IPS DF 19.7 (cell line): ENCODE measurements at places on chromosomes 16 and 17.
A peak's percentile ranks its signal among the peaks of the same experiment; 100 is the strongest.

DNA sequence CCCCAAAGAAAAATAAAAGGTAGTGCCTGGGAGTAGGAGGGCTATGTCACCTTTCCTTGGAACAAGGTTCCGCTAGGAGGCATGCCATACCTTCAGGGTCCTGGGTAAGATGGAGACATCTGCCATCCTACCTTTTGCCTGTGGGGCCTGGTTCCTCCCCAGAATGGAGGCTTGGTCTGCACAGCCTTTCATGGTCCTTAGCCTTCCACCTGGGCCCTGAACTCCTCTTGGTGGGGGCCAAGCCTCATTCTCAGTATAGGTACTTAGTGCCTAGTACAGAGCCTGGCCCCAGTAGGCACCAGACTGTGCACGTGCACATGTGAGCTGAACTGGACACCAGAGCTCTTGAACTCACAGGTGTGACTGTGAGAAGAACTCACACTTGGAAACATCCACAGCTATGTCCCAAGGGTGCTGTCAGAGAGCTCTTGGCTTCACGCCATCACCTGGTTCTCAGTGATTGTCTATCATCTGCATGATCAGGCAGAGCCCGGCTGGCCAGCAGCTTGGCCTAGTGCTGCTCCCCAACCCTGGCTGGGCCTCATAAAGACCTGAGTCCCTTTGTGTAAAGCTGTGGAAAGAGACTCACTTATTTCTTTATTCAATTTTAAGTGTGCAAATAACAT is 143.2 kb downstream of the SOCS1 start:
- DNase-seq: no peak

DNA sequence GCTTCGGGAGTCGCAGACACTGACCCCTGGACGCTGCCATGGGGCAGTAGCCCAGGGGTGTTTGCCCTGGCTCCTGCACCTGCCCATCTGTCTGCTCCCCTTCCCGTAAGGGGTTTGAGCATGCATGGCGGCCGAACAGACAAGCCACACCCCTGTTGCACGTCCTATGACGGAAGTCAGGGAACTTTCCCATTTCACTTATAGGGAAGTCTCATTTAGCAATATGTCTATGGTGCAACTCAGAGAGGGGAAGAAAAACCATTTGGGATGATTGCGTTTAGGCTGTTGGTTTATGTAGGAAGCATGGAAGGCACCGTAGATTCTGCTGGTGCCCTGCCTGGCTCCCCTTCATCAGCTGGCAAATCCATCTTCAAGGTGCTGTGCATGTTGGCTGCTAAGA is 112.5 kb downstream of the HAPSTR1 start:
- DNase-seq: no peak

DNA sequence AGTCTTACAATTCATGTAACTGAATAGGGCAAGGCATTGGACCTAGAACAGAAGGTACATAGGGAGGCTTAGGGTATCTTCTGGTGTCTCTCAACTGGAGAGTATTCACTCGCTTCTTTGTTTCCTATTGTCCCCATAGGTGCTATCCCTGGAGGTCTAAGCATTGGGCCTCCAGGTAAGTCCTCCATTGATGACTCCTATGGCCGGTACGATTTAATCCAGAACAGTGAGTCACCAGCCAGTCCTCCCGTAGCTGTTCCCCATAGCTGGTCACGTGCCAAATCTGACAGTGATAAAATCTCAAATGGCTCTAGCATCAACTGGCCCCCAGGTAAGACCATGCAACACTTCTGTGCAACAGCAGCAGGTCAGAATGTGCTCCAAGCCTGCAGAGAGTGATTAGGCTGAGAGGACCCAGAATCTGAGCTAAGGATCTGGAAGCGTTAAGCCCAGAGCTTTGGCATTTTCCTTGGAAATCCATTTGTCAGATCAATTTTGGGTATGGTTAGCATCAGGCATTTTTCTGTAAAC is 35.7 kb downstream of the TMC6 start:
- DNase-seq: no peak

DNA sequence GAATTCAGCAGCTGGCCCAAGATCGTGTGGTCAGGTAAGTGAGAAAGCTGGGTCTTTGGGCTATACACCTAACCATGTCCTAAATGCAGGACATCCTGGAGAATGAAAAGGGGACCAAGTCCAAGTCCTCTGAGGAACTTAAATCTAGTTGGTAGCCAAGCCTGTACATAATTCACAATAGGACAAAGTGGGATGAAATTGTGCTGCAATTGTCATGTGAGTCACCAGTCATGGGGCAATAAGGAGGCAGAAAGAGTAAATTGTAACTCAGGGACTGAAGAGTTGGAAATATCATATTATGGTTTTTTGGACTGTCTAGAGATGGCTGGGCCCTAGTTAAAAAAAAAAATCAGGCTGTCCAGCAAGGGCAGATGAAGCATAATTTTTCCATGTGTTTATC is 202.6 kb downstream of the CYLD start:
- DNase-seq: no peak

GRCh38 chr16:59385959-59386358 is 651.8 kb upstream of the GOT2 start:
- no peak for DNase-seq

- DNase-seq: no peak
Observed at GRCh38 chr17:19410875-19411620, at the start of gene RNF112. RNF112 (plus strand) TSS chr17:19411232; CDS start chr17:19411409, 177 bp downstream.

DNA sequence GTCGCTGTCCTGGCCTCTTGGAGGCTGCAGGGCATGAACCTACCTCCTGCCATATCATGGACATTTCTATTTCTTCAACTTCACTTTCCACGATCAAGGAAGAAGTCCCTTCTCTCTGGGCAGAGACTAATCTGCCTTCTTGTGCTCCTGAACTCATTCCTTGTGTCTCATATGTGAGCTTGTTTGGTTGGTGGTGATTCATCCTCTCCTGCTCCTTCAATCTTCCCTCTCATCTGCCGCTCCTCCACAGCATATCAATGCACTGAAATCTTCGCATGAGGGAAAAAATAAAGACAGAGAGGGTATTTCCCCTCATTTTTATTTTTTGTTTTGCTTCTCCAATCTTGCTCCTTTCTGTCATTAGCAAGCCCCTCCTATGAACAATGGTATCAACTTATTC is 571.7 kb upstream of the GOT2 start:
- no peak for DNase-seq

DNA sequence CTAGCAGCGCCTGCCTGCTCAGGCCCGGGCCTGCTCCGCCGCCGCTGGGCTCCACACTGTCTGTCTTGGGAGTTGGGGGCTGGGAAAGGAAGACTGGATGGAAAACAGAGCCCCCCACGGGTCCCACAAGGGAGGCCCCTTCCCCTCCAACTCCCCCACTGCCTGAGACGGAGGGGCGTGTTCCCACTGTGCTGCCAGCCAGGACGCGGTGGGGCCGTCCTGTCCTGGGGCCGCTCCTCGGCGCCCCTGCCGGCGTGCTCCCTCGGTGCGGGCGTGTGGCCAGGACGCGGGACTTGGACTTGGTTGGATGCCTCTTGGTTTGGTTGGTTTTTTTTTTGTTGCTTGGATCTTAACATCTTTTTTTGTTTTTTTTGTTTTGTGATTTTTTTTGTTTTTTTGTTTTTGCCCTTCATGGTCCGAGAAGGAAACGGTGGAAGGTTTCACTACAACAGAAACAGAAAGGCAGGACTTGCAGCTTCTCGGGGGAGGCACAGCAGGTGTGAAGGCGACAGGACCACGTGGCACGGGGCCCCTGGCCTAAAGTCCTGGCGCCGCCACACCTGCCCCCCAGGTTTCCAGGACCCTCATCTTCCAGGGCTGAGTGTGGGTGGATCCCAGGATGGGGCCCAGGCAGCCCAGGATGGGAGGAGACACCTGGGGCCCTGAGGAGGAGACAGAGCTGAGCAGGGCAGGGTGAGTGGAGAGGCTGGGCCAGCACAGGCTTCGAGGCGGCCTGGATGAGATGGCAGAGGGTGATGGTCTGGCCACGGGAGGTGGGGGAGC is 16.0 kb downstream of the ENGASE start:
- DNase-seq: no peak

GRCh38 chr17:14793237-14793636 is 471.9 kb downstream of the PMP22 start:
- no peak for DNase-seq

DNA sequence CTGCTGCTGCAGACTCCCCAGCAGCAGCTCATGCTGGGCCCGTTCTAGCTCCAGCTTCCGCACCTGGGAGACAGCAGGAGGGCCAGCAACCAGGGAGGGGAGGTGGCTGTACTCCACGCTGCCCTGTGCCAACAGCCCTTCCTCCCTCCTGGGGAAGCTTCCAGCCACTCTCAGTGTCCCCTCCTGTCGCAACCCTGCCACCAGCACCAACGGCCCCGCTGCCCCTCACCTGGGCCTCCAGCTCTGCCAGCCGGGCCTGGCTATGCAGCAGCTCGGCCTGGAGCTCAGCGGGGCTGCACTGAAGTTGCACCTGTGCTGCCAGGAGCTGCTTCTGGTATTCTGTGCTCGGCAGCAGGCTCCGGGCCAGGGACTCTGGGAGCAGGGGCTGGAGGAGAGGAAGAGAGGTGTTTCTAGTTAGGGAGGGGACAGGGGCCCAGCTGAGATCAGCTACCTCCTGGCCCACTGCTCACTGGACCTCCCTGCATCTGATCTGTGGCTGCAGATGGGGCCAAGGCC is 15.4 kb upstream of the MRPL38 start:
- DNase-seq: no peak

- DNase-seq: no peak
Observed at GRCh38 chr16:66115373-66115772, 251.1 kb upstream of the CDH5 start.

GRCh38 chr17:53807286-53807685 is 15.4 kb upstream of the KIF2B start:
- no peak for DNase-seq

GRCh38 chr16:10895053-10895946 is 18.3 kb downstream of the CIITA start:
- DNase-seq: peak; percentile 40

GRCh38 chr17:34169496-34169895 is 85.6 kb upstream of the CCL2 start:
- no peak for DNase-seq

DNA sequence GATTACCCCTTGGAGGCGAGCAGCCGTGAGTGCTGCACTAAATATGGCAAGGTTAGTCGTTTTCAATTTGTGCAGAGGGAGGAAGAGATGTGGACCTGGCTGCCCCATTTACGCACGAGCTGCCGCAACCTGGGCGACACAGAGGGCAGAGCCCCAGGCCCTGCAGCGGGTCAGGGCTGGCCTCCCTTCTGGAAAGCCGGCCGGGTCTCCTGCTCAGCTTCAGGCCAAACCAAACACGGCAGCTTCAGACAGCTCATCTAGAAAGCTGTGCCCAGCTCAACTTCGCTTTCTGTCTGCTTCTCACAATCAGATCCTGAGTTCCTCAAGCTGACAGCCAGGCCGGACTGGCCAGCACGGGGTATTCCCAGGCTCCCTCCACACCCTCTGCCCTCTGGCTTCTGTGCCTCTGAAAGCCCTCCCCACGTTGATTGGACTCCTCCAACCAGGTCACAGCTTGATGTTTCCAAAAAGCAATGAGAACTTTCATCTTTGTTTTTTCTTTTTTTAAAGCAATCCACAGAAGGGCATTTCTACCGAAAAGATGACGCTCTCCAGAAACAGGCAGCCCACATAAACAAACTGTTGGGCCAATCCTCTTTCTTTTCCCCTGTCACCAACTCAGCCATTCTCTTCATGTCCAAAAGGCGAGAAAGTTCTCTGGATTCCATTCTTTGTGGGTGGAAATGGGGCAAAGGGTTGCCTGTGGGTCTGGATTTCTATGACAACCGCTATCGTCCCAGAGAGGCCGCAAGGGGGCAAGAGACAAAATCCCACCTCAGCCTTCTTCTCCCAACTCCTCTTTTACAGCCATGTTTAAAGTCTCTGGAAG is 189.0 kb downstream of the ZFHX3 start:
- DNase-seq: no peak

GRCh38 chr17:33873201-33873617 is 381.9 kb upstream of the CCL2 start:
- no peak for DNase-seq

GRCh38 chr16:24045641-24046040 is 209.9 kb downstream of the PRKCB start:
- DNase-seq: no peak

GRCh38 chr17:74454197-74455024 is 12.0 kb upstream of the CD300A start:
- no peak for DNase-seq

- DNase-seq: no peak
Observed at GRCh38 chr16:27239906-27240655, 28.5 kb downstream of the NSMCE1 start.

GRCh38 chr17:50213026-50214022 is 11.9 kb upstream of the COL1A1 start:
- DNase-seq: no peak

- DNase-seq: no peak
Observed at GRCh38 chr17:56876766-56877179, 37.1 kb downstream of the TRIM25 start.
